ENCODE measurements at places on chromosomes 1 and 21.

GRCh38 chr1:161702250-161702649 is 4.8 kb upstream of the FCRLA start:
- DNase-seq: no peak

DNA sequence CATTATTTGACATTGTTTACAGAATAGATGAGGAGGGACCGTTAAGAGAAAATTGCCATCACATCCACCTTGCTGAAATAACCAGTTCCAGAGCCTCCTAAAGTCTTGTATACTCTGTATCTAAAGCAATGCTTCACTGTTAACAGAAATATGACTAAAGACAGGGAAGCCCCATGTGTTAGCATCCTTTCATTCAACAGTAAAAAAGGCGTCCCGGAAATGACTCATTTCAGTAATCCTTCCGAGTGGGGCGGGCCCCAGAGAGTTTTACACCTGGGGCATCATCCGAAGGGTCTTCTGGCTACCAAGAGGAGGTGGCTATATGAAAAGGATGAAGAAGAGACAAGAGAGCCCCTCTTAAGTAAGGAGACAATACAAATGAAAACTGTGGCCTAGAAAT is 227.2 kb downstream of the SLC45A1 start:
- no peak for DNase-seq

DNA sequence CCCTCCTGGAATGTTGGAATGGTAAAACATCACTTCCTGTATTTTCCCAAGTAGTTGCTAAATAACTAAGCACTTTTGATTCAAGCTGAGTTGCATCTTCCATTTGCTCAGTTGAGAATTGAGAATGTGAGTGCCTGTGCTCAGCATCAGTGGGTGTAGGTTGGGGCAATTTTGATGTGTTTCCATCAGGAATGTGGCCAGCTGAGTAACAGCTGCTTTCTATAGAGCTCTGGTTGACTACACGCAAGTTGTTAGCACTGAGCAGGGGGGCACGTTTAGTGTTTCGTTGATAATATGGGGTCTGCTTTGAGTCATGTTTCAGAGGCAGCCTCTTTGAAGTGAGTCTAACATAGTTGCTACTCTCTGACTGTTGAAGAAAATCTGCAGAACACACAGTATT is 41.5 kb downstream of the LRRC53 start:
- DNase-seq: no peak

DNA sequence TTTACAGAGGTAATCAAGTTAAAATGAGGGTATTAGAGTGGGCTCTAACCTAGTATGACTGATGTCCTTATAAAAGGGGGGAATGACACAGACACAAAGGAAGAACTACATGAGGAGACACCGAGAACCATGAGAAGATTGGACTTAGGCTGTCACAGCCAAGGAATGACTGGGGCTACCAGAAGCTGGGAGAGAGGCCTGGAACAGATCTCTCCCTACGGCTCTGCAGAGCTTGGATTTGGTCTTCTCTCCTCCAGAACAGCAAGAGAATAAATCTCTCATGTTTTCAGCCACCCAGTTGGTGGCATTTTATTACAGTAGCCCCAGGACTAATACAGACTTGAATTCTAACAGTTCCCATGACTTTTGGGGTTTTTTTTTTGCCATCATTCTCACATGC is 110.8 kb downstream of the PSMG1 start:
- peak; percentile 31 for DNase-seq

DNA sequence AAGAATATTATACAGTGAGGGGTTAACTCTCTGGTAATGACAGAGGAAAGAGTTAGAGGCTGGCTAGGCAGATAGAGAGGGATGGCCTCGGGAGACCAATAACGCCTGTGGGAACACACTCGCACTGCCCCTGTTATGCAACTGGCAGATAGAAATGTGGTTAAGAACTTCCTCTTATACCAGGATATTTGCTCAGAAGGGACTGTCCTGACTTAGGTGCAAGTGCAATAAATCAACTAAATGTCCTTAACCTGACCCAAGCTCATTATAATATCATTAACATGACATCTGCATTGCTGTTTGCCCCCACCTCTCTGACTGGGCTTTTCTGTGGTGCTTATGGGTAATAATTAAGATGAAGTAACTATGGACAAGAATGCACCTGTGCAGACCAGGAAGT is 1518.0 kb downstream of the NCAM2 start:
- DNase-seq: no peak

- no peak for DNase-seq
Measured at GRCh38 chr1:152047413-152047729, 10.6 kb upstream of the S100A11 start.

DNA sequence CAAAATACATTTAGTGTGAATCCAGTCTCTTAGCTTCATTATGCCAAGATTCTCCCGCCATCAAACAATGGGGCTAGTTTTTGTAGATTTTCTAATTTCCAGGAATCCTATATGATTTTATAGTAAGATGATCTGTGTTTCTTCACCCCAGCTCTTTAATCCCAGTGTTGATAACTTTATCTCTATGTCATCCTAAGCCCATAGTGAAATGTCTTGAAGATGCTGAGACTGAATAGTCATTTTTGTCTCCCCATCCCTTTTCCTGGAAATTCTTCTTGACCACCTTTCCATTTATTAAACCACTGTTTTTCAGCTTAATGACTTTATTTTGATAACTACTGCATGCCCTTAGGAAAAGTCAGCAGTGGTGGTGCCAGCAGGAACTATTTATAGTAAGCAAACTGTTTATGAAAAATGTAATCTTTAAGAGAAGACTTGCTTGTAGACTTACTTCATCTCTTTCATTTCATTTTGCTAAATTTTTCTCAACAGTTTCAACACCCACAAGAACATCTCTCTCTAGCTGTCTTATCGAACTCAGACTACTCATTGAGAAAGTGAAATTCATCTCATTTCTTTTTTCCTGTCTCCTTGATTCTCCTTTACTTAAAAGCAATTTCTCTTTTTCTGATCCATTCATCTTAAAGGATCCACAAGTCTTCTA is 116.6 kb downstream of the NTMT2 start:
- no peak for DNase-seq

DNA sequence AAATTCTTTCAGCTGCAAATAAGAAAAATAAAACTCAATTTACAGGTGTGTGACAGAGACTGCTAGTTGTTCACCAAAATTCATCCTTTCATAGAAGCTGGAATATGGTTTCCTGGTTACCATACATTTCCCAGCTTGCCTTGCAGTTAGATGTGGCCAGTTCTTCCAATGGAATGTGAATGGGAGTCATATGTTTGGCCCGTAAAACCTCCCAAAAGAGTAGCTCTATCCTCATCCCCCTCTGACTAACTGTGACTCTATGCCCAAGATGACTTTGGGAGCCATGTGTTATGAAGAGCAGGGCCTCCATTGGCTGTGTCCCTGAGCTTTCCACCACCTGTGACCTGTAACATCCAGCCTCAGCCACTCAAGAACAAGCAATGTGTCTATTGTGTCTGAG is 90.6 kb upstream of the NGF start:
- no peak for DNase-seq

DNA sequence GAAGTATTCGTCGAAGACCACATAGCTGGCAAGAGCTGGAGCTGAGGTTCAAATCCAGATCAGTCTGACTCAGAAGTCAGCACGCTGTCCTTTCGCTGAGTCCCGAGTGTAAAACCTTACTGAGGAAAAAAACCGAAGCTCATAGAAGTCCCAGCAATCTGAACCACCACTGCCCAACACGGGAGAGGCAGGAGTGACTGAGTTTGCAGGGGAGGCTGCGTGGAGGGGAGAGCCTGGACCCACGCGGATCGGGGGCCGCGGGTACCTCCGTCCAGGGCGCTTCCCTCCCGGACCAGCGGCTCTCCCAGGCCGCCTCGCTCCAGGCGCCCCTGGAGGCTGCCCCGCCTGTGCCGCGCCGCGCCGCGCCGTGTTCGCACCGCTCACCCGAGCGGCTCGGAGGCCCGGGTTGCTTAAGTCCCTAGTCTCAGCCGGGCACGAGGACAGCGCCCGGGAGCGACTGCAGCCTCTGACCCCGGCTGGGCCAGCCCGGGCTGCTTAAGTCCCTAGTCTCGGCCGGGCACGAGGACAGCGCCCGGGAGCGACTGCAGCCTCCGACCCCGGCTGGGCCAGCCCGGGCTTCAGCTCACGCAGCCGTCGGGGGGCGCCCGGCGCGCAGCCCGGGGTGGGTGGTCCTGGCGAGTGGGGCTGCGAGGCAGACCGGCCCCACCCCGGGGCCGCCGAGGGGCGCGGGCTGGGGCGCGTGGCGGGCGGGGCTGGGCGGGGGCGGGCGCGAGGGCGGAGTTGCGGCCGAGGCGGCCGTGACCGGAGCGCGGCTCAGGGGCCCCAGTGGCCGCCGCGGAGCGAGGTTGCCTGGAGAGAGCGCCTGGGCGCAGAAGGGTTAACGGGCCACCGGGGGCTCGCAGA is at the start of gene ADAMTSL4:
ADAMTSL4 (plus strand) TSS at position 777 of the 864 bp plus-strand sequence. CDS start 2,881 bp downstream, outside the sequence.
- no peak for DNase-seq

DNA sequence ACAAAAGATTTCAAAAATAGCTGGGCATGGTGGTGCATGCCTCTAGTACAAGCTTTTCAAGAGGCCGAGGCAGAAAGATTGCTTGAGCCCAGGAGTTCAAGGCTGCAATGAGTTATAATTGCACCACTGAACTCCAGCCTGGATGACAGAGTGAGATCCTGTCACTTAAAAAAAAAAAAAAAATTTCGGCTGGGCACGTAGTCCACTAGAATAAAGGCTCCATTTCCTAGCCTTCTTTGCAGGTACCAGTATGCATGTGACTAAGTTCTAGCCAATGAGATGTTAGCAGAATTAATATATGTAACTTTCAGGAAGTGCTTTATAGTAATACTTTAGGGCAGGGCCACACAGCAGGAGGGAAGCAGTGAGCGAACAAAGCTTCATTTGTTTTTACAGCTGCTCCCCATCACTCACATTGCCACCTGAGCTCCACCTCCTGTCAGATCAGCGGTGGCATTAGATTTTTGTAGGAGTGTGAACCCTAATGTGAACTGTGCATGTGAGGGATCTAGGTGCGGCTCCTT is 28.8 kb upstream of the SYDE2 start:
- no peak for DNase-seq

All from vagina (tissue), 2 donors.